ENCODE measurements at places on chromosomes 1 and 21.

DNA sequence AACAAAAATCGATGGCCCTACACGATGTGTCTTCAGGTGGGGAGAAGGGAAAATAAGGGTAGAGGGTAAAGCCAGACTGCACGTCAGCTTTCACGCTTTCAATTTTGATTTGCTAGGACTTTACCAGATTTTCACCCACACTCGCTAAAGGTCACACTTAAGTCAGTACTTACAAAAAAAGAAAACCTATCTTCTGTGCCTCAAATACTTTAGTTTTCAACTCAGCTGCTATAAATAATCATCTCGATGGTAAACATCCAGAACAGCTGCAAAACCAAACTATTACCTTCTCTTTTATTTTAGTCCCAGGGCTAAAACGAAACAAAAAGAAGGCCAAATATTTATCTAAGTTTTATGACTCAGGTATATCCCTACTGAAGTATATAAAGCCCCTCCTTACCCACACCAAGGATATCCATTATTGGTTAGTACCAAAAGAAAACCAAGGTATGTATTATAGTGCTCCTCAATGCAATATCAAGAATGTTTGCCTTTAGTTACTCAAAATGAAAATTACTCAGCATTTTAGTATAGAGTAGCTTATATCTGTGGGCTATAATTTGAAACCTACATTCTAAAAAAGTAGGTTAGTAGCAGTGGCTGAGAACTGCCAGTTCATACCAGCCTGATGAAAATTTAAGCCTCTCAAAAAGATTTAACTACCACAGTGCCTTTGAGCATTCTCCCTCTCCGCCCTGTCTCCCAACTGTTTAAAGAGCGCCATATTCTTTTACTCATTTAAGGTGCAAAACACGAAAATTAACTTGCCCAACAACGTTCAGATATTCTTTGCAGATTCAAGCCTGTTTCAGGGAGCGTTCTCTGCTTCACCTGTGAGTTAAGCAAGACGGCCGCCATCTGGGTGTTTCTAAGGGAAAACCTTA, 1.5 kb downstream of the CSDE1 start:
- no peak for DNase-seq

DNA sequence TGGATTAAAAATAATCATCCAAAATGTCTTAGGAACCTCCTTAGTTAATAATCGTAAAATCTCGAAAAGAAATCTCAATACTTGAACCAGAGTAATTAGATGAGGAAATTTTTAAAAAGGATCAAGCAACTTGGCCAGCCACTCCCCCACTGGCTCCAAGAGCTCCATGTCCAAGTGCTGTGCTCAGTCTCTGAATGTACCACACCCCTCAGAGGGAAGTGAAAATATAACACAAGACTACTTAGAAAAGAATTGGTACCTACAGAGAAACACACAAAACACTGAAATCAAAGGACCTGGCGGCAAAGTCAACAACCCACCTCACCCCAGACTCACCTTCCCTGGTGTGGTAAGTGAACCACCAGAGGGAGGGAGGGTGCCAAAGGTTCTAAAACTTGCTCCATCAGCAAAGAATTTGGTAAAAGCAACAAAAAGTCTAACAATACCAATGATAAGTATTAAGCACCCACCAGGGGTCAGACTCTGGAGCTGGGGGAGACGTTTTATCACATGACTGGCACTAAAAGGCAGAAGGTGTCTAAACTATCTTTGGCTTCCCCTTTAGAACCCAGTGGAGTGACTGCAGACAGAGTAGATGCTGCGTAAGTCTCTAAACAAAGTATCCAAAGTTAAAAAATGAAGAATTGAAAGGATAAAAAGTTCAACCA, 14.0 kb downstream of the LBR start:
- no peak for DNase-seq

DNA sequence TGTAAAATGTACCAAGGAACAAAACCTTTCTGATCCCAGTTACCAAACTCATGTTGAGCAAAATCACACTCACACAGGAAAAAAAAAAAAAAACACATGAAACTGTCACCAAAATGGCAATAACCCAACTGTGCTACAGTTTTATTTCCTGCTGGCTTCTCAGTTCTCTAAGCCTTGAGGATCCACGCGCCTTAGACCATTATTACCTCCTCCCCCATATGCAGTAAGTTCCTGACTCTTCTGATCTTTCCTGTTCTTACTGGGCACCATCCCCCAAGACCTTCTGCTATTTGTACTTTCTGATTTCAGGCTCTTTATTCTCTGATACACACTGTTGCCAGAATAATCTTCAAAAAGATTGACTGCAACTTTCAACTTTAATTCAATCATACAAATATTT, 79.6 kb downstream of the SLC45A1 start:
- no peak for DNase-seq

GRCh38 chr1:67532452-67533216, 102.4 kb upstream of the SERBP1 start:
- no peak for DNase-seq

DNA sequence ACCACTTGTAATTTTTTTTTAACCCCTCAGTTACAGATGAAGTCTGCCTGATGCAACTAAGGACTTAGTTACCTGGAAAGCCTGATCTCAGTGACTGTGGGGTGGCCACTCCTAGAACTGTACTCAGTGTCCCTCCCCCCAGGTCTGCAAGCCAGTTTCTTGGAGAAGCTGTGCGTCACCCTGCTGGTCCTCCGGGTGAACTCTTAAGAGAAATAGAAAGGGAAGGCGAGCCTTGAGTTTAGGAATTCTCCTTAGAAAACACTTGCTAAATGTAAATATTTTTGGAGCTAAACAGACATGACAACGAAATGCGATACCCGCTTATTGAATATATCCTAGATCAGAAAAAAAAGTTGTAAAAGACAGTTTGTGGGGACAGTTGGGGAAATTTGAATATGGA, 730 bp downstream of the SLC16A4 start:
- DNase-seq = no peak

DNA sequence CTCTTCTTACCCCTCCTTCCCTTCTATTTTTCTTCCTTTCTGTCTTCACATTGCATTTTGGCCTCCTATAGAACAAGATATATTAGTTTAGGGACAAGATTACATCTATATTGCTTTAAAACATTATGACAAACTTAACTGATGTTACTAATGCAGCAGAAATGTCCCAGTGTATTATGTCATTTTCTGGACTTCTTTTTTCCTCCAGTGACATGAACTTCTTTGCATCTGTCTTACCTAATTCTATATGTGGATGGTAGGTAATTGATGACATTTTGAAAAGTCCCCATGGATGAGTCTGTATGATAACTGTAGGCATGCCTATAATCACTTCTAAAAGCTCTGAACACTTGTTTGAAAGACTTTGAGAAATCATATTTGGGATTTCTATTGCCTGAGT, 89.5 kb downstream of the FNBP1L start:
- no peak for DNase-seq

DNA sequence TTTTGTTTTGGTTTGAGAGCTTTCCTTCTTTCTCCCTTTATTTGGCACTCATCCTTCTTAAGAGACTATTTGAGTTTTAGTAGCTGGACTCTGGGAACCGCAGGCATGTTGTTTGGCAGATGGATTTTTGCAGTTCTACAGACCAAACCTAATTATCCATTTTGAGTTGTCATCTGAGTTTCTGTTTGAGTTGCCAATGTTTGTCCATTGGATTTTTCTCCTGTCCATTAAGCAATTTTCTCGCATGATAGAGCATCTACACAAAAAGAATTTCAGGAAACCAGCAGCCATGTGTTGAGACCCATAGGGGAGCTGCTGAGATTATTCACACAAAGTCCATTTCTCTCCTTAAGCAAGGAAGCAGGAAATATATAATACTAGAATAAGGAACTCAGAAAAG, 17.2 kb upstream of the CXADR start:
- DNase-seq = no peak

- DNase-seq = no peak
Observed at GRCh38 chr1:91754816-91755580, 131.0 kb downstream of the TGFBR3 start.

GRCh38 chr1:197391303-197392226, 123.5 kb downstream of the CRB1 start:
- DNase-seq = no peak

DNA sequence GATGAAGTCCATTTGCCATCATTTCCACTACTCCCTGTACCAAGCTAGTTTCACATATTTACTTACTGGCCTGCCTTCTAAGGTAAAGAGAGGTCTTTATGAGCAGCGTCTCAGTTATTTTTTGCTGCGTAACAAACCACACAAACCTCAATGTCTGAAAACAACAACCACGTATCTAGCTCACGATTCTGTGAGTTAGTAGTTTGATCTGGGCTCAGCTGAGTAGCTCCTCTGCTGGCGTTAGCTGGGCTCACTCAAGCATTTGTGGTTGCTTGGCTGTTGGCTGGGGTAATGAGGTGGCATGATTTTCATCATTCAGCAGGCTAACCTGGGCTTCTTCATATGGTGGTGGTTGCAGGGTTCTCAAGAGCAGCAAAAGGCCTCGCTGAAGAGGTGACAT, 225.4 kb downstream of the FOXD2 start:
- DNase-seq = no peak

DNA sequence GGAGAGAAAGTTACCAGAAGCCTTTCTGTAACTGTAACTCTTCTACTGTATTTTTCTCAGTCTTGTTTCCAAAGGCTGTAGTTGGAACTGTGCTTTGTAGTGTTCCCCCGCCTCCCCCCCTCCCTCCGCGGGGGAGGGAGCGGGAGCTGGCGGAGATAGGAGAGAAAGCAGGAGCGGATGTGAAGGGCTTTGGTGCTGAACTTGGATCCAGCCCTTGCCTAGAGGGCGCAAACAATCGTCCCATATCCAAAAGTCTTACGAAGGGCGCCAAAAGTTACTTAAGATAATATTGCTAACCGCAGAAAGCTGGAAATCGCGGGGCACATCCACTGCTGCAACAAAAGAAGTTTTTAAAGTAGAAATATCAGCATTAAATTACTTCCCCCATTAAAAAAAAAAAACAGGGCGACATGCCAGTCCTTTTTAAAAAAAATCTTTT, 2.4 kb upstream of the NFIA start:
- peak; percentile 42 for DNase-seq

- DNase-seq = no peak
Observed at GRCh38 chr1:77857552-77857951, 30.9 kb upstream of the NEXN start.

GRCh38 chr1:189669846-189670245, 807.8 kb downstream of the BRINP3 start:
- no peak for DNase-seq

DNA sequence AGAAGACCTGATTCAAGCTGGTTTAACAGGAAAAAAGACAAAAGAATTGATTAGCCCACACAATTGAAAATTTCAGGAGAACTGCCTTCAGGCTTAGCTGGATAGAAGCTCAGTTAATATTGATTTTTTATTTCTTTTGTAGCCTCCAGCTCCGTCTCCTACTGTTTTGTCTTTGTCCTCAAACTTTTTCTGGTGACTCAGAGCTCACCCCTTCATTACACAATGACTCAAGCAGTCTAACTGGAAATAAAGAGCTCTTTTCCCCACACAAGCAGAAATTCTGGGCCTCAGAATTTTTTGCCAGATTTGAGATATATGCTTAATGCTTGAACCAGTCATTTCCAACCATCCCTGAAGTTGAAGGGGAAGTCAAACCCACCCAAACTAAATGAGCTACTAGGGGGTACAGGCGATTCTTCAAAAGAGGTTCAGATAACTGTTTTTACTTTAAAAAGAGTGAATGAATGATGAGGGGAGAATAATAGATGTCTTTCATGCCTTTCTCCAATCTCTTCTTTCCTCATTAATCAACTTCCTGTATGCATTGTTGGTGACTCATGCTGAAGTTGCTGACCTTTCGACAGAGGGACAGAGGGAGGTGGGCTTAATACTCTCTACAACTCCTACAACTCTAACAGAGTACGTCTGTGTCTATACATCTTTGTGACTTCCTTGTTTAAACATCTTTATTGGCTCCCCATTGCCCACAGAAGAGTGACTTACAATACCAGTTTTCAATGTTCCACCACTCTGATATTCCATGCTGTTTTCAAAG, 6.2 kb upstream of the ACP6 start:
- DNase-seq = no peak

GRCh38 chr1:206761159-206761768, 9.3 kb upstream of the IL19 start:
- no peak for DNase-seq

DNA sequence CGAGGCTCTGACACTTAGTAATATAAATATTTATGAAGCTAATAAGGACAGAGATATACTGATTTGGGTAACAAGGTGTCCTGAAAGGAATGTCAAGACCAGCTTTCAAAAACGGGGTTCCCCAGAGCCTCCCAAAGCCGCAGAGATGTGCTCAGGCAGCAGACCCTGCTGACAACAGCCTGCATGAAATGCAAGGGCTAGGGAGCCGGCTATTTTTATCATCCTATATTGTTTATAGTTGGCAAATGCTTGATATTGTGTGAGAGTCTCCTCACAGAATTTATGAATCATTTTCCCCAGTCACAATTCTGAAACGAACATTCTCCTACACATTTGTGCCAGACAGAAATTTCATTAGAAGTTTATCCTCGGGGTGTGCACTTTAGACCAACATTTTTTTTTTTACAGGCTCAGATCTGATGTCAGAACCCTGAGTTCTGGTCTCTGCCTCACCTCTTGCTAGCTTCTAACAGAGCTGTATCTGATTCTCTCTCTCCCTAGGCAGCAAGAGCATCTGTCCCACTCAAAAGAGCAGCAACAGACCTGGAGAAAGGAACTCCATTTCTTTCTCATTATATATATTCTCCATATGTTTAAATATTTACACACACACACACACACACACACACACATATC, 302.3 kb upstream of the PLD5 start:
- no peak for DNase-seq

DNA sequence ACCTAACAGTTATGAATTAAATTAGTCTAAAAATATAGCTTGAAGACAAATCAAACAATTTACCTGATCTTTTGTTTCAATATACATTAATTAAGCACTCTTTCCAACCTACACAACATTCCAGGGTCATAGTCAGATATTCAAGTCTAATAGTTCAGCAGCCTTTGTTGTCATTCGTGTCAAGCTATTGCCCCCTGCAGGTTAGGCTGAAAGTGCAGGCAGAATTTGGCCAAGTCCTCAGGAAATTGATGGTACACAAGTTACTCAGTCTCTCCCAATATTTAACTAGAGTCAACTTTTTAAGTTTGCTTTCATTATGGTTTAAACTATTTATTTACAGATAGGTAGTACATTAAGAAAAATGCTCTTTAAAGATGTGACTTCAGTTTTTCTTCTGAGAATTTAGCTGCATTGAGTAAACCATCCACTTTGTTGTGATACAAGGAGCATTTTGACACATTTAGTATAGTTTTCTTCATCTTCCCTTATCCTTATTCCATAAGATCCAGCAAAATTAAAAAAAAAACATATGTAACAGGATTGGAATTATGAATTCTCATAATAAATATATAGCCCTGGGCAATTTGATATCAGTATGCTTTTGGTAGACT, 130.3 kb upstream of the DPYD start:
- DNase-seq = peak; percentile 32

All from anterior cingulate cortex (tissue), 58 donors.